ENCODE measurements at places on chromosomes 7 and 10. TPM values are rescaled to one million over a fixed set of nuclear protein-coding genes. Genes with fewer than 3 reads are reported as not detected.

Gene CLEC2L
- 1.1 TPM for polyA plus RNA-seq

Gene FAM221A
- 3.8 TPM for polyA plus RNA-seq

Gene EN2
- 0.23 TPM for polyA plus RNA-seq

Gene RBM20
- polyA plus RNA-seq = 2.1 TPM

Gene WDR86
- 48.1 TPM for polyA plus RNA-seq

Gene MKX
- polyA plus RNA-seq = 10.2 TPM

Gene SPACDR
- 1.4 TPM for polyA plus RNA-seq

Gene ZNF365
- 0.50 TPM for polyA plus RNA-seq
